PC-3 (cell line): ENCODE measurements at places on chromosomes 6 and 20. TPM values are rescaled to one million over a fixed set of nuclear protein-coding genes. Genes with fewer than 3 reads are reported as not detected.

DNA sequence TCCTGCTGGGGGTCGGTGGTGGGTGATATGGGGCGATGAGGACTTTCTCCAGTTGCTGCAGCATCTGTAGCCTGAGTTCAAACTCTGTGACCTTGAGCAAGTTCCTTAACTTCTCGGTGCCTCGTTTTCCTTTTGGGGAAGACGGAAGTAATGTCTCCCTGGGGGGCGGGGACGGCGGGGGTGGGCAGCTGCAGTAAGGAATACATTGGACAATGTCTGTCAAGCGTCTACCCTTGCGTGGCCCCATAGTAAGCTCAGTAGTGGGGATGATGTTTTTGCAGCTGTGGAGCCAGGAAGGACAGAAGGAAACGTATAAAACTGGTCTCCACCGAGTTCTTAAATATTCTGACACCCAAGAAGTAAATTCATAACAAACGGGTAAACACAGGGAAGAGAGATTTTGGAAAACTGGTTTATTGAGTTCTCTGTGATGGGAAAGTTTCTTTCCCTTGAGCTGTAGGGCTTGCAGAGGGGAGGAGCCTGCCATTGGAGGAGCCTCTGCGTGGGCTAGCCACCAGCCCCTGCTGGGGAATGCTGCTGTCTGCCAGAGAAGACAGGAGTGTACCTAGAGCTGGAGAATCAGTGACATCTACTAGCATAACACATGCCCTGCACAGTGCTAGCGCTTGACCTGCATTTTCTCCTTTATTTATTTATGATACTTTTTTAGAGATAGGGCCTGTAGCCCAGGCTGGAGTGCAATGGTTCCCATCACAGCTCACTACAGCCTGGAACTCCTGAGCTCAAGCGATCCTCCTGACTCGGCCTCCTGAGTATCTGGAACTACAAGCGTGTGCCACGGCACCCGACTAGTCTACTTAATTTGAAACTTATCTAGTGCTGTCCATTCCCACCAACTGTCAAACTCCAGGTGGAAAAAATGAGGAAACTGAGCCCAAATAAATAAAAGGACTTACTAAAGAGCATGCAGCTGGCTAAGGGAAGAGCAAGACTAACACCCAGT, 1.2 kb upstream of the ACSS1 start:
- peak overlapping the region; percentile 86 for H3K4me3 ChIP-seq
- peaks cover 26% of the 10 kb centered on the region for H3K4me1 ChIP-seq
- H3K36me3 ChIP-seq, result no peaks in the 10 kb centered on the region

DNA sequence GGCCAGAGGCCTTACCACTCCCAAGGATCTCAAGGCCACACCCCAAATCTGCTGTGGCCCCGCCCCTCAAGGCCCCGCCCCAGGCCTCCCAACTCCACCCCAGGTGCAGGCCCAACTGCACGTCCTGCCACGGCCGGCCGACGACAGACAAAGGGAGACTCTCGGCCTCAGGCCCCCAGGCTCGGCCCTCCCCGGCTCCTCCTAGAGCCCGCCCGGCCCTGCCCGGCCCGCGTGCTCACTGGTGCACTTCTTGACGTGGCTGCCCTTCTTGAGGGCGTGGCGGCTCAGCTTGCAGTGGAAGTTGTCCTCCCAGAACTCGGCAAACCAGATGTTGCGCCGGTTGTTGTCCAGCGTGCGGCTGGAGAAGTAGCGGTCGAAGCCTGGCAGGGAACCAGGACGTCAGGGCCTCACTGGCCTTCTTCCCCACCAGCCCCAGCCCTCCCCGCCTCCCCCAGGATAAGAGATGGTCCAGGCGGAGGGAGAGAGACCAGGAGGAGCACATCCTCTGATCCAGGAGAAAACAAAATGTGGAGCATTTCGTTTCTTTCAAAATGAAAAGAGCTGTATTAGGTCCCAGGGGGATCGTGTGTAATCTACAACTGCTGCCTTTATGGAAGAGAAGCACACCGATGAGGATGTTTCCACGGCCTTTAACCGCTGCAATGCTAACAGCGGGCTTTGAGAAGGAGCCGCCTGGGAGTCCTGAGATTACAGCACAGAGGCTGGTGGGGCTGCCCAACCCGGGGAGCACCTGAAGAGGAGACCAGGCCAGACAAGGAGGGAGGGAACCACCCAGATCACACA, 89.4 kb downstream of the GRM4 start:
- H3K27me3 ChIP-seq, result no peaks in the 10 kb centered on the region
- no peak overlapping the region for H3K4me3 ChIP-seq
- H3K4me1 ChIP-seq, result peaks cover 16% of the 10 kb centered on the region
- DNase-seq, result peak; percentile 50

DNA sequence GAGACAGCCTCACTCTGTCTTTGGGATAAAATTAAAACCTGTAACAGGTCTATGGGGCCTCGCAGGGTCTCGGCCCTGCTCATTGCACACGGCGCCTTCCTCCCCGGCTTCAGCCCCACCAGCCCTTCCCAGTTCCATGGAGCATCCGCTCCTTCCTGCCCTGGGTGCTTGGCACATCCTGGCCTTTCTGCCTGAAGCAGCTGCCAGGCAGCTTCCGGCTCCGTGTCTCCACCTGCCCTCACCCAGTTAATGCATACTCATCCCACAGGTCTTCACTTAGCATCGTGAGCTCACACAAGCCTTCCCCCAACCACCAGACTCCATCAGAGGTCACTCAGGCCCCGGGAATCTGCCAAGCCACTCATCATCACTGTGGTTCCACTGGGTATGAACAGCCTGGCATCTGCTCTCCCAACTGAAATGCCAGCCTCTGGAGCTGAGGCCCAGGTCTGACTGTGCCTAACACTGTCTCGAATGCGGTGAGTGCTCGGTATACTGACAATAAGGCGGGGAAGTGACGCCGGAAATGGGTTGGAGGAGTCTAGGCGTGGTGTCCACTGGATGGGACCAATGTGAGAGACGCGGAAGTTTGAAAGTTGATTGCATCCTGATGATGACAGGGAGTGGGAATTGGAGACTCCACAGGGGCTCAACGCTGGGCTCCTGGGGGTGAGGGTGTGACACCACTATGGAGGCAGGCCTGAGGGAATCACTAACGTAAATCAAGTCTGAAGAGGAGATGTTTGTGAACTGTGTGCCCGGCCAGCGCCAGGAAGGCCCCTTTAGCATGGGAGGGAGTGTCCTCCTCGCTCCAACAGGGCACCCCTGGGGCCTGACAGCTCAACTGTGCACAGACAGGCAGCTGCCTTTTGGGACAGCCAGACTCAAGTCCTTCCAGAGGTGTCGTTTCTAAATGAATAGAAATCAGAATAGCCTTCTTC, 245.8 kb downstream of the TTLL2 start:
- DNase-seq, result no peak
- H3K4me3 ChIP-seq, result no peak overlapping the region
- no peak overlapping the region for H3K27ac ChIP-seq
- no peaks in the 10 kb centered on the region for H3K36me3 ChIP-seq
- H3K4me1 ChIP-seq, result no peaks in the 10 kb centered on the region

GRCh38 chr20:25535762-25536161, 49.6 kb downstream of the NINL start:
- H3K27ac ChIP-seq, result no peak overlapping the region
- H3K27me3 ChIP-seq, result no peaks in the 10 kb centered on the region
- DNase-seq, result no peak
- no peaks in the 10 kb centered on the region for H3K36me3 ChIP-seq
- peaks cover 12% of the 10 kb centered on the region for H3K4me1 ChIP-seq

DNA sequence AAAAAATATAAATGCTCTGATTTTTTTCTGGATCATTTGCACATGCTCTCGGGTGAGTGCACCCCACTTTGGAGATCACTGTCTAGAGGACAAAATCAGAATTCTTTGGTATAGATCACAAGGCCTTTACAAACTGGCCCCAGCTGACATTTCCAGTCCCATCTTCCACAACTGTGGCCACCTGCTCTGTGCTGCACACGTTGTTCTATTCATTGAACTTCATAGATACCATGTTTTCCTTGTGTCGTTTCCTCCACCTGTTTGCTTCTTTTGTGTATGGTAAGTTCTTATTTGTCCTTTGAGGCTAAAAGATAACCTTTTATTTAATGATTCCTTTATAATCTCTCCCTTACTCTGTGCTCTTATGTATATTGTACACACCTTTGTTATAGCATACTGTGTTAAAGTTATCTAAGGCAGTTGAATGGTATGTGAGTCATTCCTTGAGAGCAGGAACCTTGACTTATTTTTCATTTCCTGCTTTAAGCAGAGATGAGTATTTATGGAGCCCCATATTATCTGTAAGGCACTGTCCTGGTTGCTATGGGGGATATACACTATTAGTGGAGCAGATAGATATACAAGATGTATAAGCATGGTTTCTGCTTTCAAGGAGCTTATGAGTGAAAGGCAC, 12.0 kb upstream of the SLC17A5 start:
- no peaks in the 10 kb centered on the region for H3K36me3 ChIP-seq
- H3K27ac ChIP-seq, result peak overlapping the region; percentile 55
- no peak overlapping the region for H3K4me3 ChIP-seq
- H3K4me1 ChIP-seq, result peaks cover 13% of the 10 kb centered on the region
- H3K27me3 ChIP-seq, result no peaks in the 10 kb centered on the region

- H3K4me1 ChIP-seq, result no peaks in the 10 kb centered on the region
- DNase-seq, result no peak
- H3K27me3 ChIP-seq, result no peaks in the 10 kb centered on the region
- no peaks in the 10 kb centered on the region for H3K36me3 ChIP-seq
These were observed 52.6 kb downstream of the GINS1 start for GRCh38 chr20:25459916-25460535.

GRCh38 chr6:135282395-135282794, 101.3 kb downstream of the MYB start:
- no peaks in the 10 kb centered on the region for H3K36me3 ChIP-seq
- no peak overlapping the region for H3K27ac ChIP-seq
- no peak for DNase-seq
- H3K4me1 ChIP-seq, result no peaks in the 10 kb centered on the region

DNA sequence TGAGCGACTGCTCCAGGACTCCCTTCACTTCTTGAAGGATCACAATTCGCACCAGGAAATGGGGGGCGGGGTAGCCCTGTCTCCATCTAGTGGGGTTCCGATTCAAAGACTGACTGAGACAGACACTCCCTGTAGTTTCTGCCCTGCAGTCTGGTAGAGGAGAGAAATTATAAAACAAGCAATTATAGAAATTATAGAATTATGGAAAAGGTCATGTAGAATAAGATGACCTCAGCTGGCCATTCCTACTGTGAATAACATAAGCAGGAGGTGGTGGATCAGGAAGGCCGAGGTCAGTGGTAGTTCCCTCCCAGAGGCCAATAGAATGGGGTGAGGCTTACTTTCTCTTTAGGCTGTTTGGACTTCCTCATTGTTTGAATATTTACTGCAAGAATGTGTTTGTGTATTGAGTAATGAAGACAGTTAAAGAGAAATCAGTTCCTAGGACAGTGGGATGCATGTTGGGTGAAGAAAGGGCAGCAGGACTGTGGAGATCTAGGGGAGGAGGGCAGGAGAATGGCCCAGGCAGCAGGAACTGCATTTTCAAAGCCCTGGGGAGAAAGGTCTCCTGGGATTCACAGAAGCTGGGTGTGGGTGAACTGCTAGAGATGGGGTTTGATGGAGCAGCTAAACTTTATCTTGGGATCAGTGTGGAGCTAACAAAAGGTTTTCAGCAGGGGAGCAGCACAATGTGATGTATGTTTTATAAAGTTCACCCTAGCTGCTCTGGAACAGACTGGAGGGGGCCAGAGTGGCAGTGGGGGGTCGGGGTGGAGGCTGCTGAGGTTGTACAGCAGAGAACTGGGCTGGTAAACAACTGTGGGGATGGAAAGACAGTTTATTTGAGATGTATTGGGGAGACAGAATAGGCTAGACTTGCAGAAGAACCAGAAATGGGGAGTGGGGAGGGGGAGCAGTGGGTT, 2.1 kb downstream of the ZNF341 start:
- peaks cover 10% of the 10 kb centered on the region for H3K36me3 ChIP-seq
- H3K27me3 ChIP-seq, result no peaks in the 10 kb centered on the region
- H3K4me1 ChIP-seq, result peaks cover 17% of the 10 kb centered on the region
- H3K27ac ChIP-seq, result peak overlapping the region; percentile 53; the same call in 1 of the 2 replicates
- peak overlapping the region; percentile 73; the same call in 1 of the 2 replicates for H3K4me3 ChIP-seq

GRCh38 chr6:110049696-110050439, 71.8 kb downstream of the GPR6 start:
- H3K27ac ChIP-seq, result no peak overlapping the region
- H3K4me1 ChIP-seq, result no peaks in the 10 kb centered on the region

GRCh38 chr20:13271098-13271497, 50.0 kb downstream of the ISM1 start:
- no peak for DNase-seq
- no peaks in the 10 kb centered on the region for H3K36me3 ChIP-seq
- no peak overlapping the region for H3K4me3 ChIP-seq
- no peaks in the 10 kb centered on the region for H3K4me1 ChIP-seq

- H3K4me1 ChIP-seq, result no peaks in the 10 kb centered on the region
- no peaks in the 10 kb centered on the region for H3K27me3 ChIP-seq
- no peaks in the 10 kb centered on the region for H3K36me3 ChIP-seq
- peak; percentile 4 for DNase-seq
- H3K4me3 ChIP-seq, result no peak overlapping the region
These were observed 143.0 kb downstream of the SAMD5 start for GRCh38 chr6:147651249-147652063.

GRCh38 chr6:1586256-1586655, 23.5 kb upstream of the FOXC1 start:
- H3K27ac ChIP-seq, result no peak overlapping the region
- H3K4me3 ChIP-seq, result no peak overlapping the region
- H3K27me3 ChIP-seq, result peaks cover 30% of the 10 kb centered on the region
- no peak for DNase-seq
- H3K36me3 ChIP-seq, result no peaks in the 10 kb centered on the region

DNA sequence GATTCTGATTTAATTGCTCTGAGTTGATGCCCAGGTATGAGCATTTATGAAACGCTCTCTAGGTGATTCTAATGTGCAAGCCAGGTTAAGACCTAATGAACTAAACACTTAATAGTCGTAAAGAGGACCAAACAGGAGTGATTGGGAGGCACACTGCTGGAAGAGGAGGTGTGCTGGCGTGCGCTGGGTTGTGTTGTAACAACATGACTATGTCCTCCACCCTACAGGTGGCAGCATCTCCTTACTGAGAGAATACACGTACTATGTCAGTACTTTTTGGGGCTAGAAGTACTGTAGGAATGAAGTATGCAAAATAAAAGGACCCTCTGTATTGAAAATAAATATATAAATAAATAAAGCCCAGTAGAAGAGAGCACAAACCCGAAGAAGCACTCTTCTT, 11.9 kb downstream of the C6orf89 start:
- no peaks in the 10 kb centered on the region for H3K4me1 ChIP-seq
- H3K27me3 ChIP-seq, result no peaks in the 10 kb centered on the region
- DNase-seq, result peak; percentile 62
- no peak overlapping the region for H3K27ac ChIP-seq
- H3K36me3 ChIP-seq, result peaks cover 5% of the 10 kb centered on the region; the same call in 1 of the 2 replicates

GRCh38 chr6:43679057-43679456, 8.5 kb downstream of the MRPS18A start:
- no peak for DNase-seq
- H3K36me3 ChIP-seq, result peaks cover 56% of the 10 kb centered on the region
- H3K27ac ChIP-seq, result no peak overlapping the region
- no peaks in the 10 kb centered on the region for H3K4me1 ChIP-seq
- no peak overlapping the region for H3K4me3 ChIP-seq

- no peaks in the 10 kb centered on the region for H3K27me3 ChIP-seq
- no peaks in the 10 kb centered on the region for H3K36me3 ChIP-seq
- H3K4me1 ChIP-seq, result peaks cover 13% of the 10 kb centered on the region
- H3K27ac ChIP-seq, result no peak overlapping the region
These were observed 38.0 kb upstream of the TOP1 start for GRCh38 chr20:40990542-40991120.

GMPR gene
- 5.0 and 5.8 TPM in 2 replicates for total RNA-seq

CALHM6 gene
- total RNA-seq, result not detected in 2 replicates

CGA gene
- total RNA-seq, result not detected in 2 replicates

POLR3F gene
- 28.2 and 31.8 TPM in 2 replicates for total RNA-seq

SCRT2 gene
- total RNA-seq, result not detected in 2 replicates

LPA gene
- total RNA-seq, result not detected in 2 replicates

FBXO30 gene
- 2.5 and 3.1 TPM in 2 replicates for total RNA-seq

CCM2L gene
- not detected in 2 replicates for total RNA-seq

PPIL6 gene
- total RNA-seq, result 0.62 and 2.1 TPM in 2 replicates

RHAG gene
- not detected in 2 replicates for total RNA-seq

ULBP2 gene
- total RNA-seq, result 5.8 and 8.1 TPM in 2 replicates
